Hematopoietic multipotent progenitor cell (in vitro differentiated cells): ENCODE measurements at places on chromosomes 1 and 21.

DNA sequence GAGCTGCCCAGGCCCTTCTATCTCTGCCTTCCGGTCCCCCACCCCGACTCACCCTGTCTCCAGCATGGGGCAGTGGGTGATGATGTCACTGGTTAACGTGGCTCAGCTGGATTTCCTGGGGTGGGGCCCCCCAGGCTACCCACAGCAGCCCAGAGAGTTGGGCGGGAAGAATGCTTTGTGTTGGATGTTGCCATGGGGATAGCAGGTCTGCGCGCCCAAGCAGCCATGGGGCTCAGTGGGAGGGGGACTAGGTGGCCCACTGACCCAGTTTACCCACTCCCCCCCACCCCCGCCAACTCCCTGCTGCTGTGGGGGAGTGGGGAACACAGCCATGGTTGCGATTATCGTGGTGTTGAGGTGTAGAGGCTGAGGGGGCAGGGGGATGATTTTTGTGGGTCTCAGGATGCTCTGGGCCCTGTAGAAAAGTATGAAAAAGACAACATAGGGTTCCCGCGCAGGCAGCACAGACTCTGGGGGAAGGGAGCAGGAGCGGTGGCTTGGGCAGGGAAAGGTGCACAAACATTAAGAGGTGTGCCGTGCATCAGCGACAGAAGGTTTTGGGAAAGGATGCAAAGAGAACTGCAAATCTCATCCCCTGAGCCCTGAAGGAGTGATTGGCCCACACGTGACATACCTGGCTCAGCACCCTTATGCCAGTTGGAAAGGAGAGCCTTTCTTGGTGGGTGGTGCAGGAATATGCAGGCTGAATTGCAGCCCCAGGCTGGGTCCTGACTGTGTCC is 8.5 kb downstream of the CELSR2 start:
- DNase-seq: no peak

DNA sequence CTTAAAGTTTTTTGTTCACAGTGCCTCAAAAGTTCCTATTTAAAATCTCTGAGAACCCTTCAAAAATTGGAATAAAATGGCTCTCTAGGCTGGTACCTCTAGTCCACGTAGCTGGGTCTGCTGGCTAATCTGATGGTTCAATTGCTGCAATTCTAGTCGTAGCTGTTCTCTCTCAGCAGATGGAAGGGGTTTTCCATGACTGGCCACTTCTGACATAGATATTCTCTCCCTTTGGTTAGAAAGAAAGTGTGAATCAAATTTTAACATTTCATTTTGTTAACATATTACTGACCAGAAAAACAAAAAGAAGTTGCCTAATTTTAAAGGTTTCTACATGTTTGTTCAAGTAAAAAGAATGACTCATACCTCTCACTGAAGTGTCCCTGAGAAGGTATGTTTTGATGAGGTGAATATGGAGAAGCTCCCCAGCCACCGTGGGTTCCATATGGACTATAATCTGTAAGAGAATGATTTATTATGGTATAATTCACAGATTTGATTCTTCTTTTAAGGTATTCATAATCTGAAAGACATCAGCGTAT is 29.3 kb upstream of the SERPINC1 start:
- DNase-seq: no peak

DNA sequence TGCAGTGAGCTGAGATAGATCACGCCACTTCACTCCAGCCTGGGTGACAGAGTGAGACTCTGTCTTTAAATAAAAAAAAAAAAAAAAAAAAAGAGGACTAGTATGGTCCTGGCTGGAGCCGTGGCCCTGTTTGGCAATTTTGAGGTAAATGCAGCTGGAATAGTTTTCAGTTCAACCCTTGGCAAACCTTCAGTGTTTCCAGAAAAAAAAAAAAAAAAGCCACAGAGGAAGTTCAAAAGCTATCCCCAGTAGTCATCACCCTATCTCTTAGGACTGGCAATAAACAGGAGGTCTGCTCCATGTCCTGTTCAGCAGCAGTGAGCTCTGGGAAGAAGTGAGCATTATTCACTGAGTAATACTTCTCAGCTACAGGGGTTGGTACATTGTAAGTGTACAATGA is 56.8 kb upstream of the ERRFI1 start:
- no peak for DNase-seq

GRCh38 chr1:186682736-186683135 is 2.5 kb upstream of the PTGS2 start:
- DNase-seq: no peak

DNA sequence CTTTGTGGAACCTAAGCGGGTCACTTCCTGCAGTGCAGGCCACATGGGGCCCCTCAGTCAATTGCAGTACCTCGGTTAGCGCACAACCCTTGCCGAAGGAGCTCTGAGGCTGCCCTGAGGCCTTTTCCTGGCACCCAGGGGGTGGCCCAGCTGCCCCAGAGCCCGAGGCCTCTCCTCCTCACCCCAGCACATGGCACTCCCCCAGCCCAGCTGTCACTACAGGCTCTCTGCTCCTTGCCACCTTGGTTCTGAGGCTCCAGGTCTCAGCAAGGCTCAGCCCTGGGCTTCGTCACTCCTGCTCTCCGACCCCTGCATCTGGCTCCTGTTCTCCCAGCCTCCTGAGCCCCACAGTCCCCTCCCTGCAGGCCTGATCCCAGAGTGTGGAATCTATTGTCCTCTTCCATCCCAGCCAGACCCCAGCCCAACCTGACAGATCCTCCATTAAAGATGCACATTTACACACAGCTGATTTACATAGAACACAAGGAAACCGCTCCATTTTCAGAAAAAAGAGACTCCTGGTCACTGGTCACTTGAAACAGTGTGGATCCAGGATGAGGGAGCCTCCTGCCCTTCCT is 192.8 kb upstream of the POU3F1 start:
- DNase-seq: no peak

DNA sequence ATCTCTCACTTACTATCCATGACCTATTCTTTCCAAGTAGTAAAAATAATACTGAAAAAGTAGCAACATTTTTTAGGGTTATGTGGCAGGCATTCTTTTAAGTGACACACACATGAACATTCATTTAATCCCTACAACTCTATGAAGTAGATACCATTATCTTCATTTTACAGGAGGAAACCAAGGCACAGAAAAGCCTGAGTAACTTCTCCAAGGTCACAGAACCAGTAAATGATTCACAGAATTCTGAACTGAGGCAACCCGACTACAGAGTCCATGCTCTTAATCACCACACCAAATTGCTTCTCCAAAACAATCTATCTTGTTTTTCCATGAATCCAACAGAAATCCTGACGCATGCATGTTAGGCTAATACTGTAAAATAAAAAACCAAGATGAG is 17.5 kb downstream of the FUBP1 start:
- DNase-seq: no peak
